ENCODE measurements at places on chromosomes 13 and 19.

DNA sequence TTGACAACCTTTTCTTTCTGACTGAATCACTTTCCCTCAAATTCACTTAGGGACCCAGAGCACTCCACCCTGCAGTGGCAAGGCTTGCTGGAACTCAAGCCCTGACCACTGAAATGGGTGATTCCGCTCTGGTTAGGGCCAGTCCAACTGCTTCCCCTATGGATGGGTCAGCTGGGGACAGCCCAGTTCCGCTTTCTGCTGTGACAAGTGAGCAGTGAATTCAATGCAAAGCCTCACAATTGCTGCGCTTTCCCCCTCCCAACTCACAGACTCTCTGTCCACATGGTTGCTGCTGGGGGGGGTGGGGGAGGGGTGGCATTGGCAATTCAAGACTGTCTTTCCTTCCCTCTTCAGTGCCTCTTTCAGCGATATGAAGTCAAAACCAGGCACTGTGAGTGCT, 18.7 kb downstream of the CD70 start:
- no peak for DNase-seq

- DNase-seq: no peak
Measured at GRCh38 chr13:35876601-35877000, 254.6 kb downstream of the DCLK1 start.

- no peak for DNase-seq
Measured at GRCh38 chr13:45809801-45810394, 41.7 kb downstream of the SIAH3 start.

- no peak for DNase-seq
Measured at GRCh38 chr13:106513025-106513983, 22.2 kb downstream of the EFNB2 start.

GRCh38 chr19:54473071-54473891, at the start of gene CDC42EP5:
CDC42EP5 (minus strand) TSS chr19:54473296; CDS start chr19:54465547, 7,749 bp downstream.
- DNase-seq: no peak

DNA sequence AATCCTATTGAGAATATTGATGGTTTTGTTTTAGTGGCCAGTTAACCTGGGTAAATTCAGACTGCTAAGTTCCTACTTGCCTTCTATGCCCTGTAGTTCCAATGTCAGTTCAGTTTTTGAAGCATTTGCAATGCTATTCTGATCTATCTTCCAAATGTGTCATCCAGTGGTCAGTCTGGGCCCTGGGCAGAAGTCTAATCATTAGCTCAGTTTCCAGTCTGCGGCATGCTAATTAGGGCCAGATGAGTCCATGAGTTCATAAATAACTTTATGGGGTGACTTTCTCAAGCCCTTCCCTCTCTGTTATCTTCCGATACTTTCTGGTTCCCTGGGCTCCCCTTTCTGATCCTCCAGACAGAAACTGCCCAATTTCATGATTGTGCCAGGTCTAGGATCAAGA, 32.7 kb downstream of the FAM187B start:
- DNase-seq: no peak

DNA sequence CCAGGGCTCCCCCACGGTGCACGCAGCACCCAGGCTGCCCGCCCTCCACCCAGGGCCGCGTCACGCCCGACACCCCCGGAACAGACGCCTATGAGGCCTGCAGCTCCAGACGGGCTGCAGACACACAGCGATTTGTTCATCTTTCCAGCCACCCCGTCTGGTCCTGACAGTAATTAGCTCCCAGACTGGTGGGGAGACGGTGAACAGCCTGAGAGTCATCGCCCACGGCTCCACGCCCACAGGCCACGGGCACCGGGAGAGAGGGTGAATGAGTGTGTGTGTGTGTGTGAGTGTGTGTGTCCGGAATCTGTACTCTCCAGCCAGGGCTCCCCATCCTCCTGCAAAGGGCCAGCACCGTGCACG, 18.1 kb downstream of the GADD45B start:
- no peak for DNase-seq

DNA sequence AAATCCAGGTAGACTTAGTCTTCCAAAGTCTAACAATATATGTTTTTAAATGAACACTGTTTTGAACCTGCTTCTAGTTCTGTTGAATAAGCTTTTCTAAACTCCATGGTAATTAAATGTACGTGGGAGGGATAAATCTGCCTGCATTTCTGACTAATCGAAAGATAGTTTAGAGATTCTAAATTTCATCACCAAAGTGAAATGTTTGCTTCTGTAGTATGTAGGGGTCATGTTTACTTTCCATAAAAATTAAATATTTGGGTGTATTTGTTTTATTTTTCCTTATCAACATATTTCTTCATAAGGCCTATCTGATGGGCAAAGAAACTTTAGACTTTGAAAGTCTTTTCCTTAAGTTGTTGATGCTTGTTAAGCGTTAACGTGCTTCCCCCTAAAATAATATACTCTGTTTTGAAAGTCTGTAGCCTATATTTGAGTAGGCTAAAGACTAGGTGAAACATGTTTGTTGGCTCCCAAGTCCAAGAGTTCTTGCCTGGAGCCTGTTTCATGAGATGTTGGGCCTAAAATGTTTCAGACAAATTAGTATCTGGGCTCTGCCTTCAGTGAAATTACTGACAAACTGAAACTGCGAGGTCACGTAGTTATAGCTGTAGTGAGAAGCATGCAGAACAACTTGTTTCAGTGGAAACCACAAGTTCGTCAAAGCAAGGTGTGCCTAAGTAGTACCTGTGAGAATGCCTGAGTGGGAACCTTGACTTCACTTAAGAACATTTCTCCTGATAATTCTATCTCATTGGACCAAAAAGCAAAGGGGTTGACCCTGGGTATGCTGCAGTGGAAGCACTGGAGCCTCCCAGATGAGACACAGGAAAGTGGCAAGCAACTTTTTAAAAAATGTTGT, 126.2 kb downstream of the LMO7 start:
- DNase-seq: no peak

GRCh38 chr13:66159511-66159910, 1070.6 kb downstream of the PCDH9 start:
- DNase-seq: no peak

- no peak for DNase-seq
Measured at GRCh38 chr13:79508224-79508961, 27.4 kb downstream of the NDFIP2 start.

GRCh38 chr13:36518707-36519106, 86.4 kb downstream of the CCNA1 start:
- no peak for DNase-seq

DNA sequence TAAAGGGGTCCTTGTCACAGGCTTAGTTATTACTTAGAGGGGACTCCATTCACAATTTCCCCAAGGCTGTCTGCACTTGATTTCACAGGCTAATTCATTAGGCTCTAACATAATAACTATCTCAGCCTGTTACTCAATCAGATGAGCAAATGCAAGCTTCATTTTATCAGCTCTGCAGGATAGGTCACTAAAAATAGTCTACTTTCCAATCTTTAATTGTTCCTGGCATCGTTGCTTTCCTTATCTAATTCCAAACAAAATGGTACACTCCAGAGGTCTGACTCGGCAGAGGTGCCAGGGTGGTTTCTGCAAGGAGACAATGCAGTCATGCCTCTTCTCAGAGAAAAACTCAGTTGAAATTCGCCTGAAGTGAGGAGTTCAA, 69.7 kb upstream of the SLC15A1 start:
- no peak for DNase-seq

- no peak for DNase-seq
Measured at GRCh38 chr13:50677258-50677657, 166.2 kb downstream of the DLEU7 start.
